Activated T-cell treated with anti-CD3 and anti-CD28 coated beads for 24 hours (primary cell): ENCODE measurements at places on chromosomes 6 and 20.

DNA sequence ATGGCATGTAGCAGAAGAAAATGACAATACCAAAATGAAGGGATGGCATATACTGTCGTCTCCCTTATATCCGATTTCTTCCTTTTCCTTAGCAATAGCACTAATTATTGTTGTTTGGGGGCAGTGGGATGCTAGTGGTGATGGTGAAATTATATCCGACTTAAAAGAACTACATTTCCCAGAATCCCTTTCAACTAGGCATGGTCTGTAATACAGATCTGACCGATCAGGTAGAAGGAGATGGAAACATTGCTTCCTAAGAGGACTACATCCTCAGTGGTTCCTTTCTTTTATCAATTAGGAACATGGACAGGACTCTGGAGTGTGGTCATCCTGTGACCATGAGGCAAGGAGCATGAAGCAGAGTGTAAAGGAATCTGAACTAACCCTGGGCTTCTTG lies 532.6 kb downstream of the CBLN4 start:
- DNase-seq, result no peak

GRCh38 chr6:126824226-126824625 lies 294.2 kb upstream of the RSPO3 start:
- no peak for DNase-seq

- no peak for DNase-seq
Measured at GRCh38 chr20:44068316-44069201, 118.4 kb downstream of the JPH2 start.

- DNase-seq, result peak; percentile 61
Measured at GRCh38 chr20:63495741-63496595, 2.9 kb downstream of the EEF1A2 start.

DNA sequence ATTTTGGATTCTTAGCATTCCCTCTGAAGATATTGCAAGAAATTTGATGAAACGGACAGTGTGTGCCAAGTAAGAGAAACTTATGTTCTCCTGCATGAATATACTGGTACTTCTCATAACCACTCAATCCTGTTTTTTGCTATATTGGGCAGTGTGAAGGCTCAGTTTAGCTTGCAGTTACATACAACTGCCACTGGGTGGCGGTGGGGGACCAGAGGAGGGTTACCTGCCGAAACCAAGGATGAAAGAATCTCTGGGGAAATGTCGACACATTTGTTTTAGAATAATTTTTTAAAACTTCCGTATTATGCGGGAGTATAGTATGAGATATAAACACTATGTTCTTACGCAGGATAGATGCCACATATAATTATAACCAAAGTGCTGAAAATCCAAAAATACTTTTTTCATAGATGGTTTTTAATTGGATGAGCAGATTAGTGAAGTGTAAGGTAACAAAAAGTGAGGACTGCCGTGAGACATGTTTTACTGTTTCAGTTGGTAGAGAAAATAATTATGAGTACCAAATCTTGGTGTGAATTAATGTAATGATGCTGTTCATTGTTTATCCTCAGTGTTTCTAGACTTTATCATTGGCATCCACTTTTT lies 9.7 kb downstream of the TRMT11 start:
- DNase-seq, result peak; percentile 46

DNA sequence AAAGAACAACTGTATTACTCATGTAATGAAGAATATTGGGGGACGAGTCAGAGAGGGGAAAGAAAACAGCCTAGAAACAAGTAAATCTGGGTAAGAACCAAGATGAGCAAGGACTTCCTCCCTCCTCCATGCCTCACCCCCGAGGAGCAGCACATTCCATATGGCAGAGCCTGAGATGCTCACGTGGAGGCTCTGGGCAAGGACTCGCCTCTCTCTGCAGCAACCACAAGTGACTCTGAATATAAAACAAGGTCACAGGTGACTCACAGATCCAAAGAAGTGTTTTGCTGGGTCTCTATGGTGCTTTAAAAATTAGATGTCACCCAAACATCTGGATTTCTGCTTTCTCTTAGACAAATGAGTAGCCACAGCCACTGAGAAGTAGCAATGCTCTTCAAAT lies 453.0 kb upstream of the SULF2 start:
- DNase-seq, result no peak

DNA sequence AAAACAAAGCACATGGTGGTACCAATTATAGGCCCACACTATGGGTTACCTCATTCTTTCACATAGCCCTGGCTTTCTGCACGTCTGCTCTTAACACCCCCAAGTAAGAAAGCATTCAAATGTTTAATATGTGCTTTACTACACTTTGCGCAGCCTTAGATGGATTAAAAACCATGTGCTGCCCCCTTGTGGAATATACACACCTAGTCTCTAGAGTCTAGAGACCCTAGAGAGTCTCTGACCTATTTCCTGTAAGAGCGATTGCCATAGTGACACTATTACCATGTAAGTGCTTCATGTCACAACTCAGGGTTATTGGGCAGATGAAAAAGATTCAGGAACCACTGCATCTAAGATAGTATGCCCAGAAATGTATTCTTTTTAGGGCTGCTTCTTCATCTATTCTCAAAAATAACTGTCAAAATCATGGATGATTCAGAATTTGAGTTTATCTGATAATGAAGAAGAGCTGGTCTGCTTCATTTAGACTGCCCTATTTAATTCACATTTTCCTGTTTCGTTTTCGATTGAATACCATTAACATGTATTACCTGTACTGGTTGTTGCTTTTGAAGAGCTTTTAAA lies 186.3 kb downstream of the ADGB start:
- peak; percentile 7 for DNase-seq
